ENCODE measurements at places on chromosomes 4 and X.

GRCh38 chrX:73683236-73683859 is 120.4 kb downstream of the CHIC1 start:
- no peak for DNase-seq

GRCh38 chr4:55321707-55322264 is 24.3 kb upstream of the SRD5A3 start:
- peak; percentile 75 for DNase-seq

- DNase-seq = no peak
Observed at GRCh38 chr4:41325901-41326300, 69.2 kb downstream of the UCHL1 start.

DNA sequence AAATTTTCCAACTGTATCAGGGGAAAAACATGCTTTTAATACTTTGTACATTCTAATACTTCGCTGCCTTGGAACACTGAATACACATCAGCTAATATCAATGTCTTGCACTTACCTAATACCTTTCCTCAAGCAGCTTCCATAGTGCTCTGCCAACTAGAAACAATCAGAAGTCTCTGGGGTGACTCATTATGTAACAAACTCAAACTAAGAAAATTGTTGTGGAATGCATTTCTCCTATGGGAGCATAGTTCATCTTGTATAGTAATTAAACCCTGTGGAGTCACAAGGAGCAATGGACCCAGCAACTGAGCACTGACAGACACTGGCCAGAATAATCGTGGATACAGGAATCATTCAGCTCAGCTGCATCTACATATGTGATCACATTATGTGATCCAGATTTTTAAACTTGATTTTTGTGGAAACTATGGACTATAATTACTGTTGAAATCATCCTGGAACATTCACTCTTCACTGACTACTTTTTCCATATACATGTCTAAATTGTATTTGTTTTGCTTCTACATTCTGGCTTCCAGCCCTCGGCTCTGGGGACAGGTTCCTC is 496.9 kb downstream of the TMA16 start:
- no peak for DNase-seq

- DNase-seq = no peak
Observed at GRCh38 chr4:153724606-153725005, 35.2 kb downstream of the RNF175 start.

DNA sequence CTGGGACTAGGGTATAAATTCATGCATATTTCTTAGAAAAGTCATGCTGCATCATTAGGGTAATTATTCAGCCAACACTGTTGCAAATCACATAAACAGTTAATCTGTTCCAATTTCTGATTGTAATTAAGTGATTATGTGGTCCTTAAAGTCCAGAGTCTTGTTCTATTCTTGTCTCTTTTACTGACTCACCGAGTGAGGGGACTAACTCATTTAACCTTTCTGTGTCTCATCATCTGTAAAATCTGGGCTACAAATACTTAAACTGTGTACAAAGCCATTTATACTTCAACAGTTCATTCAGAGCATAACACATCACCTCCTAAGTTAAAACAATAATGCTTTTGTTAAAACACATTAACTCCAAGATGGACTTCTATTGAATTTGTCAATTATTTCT is 65.4 kb upstream of the KLHL13 start:
- DNase-seq = no peak

DNA sequence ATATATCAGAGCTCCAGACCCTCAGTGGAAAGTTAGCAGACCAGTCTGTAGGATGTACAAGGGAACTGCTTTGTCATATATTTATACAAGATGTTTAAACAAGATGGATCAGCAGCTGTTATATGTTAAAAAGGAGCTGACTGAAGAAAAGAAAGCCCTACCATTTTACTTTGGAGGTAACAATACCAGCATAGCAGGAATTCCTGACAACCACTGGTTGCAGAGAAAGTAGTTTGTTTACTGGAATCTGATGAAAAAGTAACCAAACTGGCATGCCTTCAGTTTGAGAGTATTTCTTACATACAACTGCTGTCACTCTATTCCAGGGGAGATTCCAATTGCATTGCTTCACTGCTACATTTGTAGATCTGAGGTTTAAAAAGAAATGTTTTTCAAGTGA is 49.5 kb upstream of the GABRQ start:
- no peak for DNase-seq

- peak; percentile 40 for DNase-seq
Observed at GRCh38 chr4:19924761-19925160, 326.9 kb upstream of the SLIT2 start.

GRCh38 chrX:130575831-130576389 is 174.1 kb downstream of the RBMX2 start:
- peak; percentile 54 for DNase-seq

GRCh38 chrX:42616981-42617380 is 161.0 kb downstream of the PPP1R2C start:
- peak; percentile 38 for DNase-seq

DNA sequence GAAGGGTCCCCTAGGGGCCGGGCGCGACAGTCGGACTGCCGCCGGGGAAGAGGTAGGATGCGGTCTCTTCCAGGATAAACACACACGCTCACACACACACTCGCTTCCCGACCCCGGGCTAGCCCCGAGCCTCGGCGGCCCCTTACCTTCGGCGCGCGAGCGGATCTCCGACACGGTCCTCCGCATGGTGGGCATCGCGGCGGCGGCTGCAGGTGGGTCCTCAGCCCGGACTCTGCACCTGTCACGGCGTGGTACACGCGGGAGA is 294 bp downstream of the ATP8A1 start:
- DNase-seq = no peak

GRCh38 chr4:158238575-158238974 is 28.3 kb downstream of the TMEM144 start:
- no peak for DNase-seq

DNA sequence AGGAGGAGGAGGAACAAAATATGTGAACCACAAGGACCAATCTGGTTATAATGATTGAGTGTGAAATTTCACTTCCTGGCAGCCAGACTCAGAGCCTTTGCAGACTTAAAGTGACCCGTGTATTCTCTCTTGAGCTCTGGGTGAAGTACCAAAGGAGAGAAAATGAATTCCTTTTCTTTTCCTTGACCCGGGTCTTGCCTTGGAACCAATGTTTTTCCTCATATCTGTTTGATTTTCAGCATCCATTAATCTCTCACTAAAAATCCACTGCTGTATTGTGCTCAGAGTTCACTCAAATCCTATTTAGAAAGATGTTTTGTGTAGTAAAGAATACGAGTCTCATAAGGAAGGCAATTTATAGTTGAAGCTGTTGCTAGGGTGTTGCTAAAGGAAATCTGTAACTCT is 78.3 kb upstream of the C1QTNF7 start:
- no peak for DNase-seq

DNA sequence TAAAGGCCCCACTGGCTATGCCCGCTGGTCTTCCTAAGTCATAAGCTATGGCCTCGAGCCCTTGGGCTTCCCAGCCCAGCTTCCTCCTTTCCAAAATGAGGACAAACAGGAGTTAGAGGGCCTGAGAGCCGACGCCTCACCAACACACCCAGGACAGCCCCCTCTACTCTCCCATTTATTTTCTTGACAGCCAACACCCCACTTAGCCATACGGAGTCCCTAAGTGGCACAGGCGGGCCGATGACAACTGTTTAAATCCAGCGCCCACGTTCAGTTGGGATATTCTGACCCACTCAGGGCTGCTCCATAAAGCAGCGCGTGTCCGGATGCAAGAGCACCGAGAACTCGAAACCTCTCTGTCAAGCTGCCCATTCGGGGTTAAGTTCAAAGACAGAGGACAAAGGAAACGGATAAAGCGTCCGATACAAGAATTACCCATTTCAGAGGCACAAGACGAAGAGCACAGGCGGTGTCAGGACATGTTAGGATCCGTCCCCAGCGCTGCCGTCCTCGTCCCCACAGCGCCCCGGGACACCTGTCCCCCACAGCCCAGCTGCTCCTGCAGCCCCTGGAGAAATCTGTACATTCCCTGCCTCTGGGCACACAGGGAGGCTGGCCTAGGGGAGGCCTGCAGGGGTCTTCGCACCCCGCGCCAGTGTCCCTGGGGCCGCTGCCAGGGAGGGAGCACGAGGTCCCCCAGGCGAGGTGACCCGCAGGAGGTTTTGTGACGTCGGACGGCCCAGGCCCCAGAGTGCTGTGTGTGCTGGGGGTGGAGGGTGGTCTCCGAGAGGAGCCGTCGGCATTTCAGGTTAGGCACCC is 1.2 kb downstream of the PRKX start:
- peak; percentile 19 for DNase-seq

DNA sequence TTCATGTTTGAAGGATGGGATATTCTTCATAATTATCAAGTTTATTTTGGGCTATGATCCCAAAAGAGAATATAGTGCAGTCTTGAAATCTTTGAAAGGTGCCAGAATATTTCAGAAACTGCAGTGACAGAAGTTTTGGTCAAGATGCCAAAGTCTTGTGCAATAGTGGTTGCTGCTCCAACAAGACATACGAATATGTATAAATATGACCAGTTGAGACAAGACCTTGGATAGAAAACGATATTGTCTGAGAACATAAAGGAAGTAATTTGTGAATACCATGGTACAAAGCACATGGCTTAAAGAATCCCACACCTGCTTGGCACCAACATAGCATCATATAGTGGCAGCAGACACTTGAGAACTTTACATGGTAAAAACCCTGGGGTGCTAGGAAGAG is 48.6 kb upstream of the AMELX start:
- no peak for DNase-seq

GRCh38 chr4:6768539-6768905 is 14.0 kb upstream of the KIAA0232 start:
- no peak for DNase-seq

- no peak for DNase-seq
Observed at GRCh38 chr4:70627620-70628019, 924 bp upstream of the ENAM start.

DNA sequence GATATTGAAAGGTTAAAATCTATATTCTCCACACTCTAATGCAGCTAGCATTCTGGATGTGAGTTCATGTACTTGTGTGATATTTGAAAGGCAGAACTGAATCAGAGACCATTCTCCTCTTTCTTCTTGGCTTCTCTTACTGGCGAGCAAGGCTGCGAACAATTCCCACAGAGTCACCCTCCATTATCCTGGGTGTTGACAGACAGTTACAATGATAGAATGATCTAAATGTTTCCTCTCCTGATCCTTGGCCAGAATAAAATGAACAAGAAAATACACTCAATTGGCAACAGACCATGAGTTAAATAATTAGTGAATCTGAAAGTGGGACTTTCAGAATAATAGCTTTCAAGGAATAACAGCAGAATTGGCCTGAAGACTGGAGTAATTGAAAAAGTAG is 342.8 kb downstream of the RAPGEF2 start:
- DNase-seq = no peak

DNA sequence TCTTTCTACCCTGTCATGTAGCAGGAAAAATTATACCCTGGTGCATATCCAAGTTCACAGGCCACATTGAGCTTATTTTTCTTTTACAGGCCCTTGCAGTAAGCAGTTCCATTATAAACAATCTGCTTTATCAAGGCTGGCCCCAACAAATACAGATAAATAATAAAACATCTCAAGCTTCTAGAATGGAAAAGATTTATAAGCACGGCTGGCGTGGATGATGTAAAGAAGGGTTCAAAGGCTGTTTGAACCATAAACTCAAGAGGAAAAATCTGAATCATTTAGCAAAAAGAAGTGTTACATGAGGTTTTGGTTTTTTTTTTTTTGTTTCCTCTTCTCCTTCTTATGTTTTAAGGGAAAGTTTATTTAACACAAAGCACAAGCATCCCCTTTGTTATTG is 109.7 kb downstream of the UNC5C start:
- DNase-seq = no peak

GRCh38 chrX:120753413-120754251 is 122.0 kb downstream of the CT47B1 start:
- DNase-seq = no peak

DNA sequence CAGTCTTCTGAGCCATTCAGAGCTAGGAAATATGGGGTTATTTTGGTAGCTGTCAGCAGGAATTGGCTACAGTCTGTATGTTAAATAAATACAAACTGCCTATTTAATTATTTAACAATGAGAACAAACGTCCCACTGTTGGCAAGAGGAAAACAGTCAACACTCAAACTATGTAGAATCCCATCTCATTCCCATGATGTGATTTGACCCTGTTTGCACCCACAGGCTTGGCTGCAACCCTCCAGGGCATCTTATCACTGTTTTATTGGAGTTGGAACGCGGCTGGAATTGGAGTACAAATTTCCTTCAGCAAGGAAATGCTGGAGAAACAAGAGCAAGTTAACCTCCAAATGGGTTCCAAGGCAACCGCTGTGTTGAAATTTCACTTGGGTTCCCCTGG is 124.0 kb downstream of the KIT start:
- DNase-seq = no peak

DNA sequence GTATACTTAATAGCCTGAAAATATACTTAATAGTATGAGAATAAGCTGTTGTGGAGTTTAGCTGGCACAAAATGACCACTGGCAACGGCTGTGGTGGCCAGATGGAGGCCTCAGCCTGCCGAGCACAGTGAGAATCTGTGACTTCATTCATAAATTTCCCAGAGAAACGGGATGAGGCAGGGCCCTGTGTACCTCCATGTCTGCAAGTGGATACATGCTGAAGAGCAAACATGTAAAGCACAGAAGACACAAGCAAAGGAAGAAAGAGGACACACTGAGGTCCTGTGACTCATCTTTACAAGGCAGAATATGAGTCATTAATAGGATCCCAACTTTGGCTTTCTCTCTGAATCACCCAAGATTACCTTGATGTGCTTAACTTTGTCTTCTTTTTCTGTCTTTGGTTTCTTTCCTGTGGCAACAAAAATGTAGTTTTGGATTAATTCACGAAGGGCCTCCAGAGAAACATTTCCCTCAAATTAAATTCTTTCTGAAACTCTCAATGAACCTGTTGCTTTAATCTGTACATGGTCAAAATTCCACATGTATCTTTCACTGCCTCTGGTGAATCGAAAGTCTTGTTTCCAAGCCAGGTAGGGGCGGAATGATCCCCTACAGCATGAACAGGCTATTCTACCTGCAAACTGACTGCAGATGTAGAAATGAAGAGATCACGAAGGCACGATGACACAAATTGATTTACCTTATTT is 56.4 kb downstream of the IRF2 start:
- DNase-seq = peak; percentile 38

GRCh38 chr4:10226756-10227155 is 110.2 kb upstream of the WDR1 start:
- DNase-seq = no peak

- no peak for DNase-seq
Observed at GRCh38 chr4:22573198-22573597, 57.3 kb upstream of the ADGRA3 start.

DNA sequence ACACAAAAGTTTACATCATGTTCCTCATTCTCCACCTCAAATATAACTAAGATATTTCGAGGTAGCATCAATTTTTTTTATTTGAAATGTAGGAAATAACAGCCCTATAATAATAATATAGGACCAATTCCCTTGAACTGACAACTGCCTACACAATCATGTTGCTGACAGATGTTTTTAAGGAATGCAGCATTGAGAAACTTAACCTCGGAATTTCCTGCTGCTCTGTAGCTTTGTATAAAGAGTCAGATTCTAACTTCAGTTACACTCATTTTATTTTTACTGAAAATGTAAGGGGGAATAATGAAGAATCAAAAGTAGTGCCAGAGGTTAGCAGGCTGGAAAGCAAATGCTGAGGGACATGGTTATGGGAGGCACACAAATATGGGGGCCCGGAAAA is 235.8 kb downstream of the RBMX2 start:
- DNase-seq = no peak
